ENCODE measurements at places on chromosomes 5 and 9.

DNA sequence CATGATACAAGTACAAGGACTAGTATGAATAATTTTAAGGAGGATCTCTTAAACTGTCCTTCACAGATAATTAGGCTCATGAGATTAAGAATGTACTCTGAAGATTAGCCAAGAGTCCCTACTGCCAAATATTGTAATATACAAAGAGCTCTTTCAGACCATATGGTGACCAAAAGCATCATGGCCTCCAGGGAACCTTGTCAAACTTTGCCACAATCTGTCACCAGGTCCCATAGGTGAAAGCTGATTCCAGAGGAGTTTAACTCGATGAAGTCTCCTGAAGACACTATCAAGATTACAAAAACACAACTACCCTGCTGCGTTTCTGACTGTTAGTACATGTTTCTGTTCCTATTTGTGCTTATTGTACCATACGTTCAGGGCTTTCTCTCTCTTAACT is 395.4 kb upstream of the ITGA1 start:
- DNase-seq = no peak

GRCh38 chr5:86749841-86750240 is 132.1 kb downstream of the COX7C start:
- DNase-seq = no peak

- DNase-seq = no peak
These were observed 5.0 kb downstream of the SPRY4 start for GRCh38 chr5:142319560-142320429.

GRCh38 chr9:124239249-124240073 is 18.3 kb upstream of the NEK6 start:
- DNase-seq = no peak

GRCh38 chr5:136656811-136657210 is 291.5 kb upstream of the TRPC7 start:
- no peak for DNase-seq

DNA sequence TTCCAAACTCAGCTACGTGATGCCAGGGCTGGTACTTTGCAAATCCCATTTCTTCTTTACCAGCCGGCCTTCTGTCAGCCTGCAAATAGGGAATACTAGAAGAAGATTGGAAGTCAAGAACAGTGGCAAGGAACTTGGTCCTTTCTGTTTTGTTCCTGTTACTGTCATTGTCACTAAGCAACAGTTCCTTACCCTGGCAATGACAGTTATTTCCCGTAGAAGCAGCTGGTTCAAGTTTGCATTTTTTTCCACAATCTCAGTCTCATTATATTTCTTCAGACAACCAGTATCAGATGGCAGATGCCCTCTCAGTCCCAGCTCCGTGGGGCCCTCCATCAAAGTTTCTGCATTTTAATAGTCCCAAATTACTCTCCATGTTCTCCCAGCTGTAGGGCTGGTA is 9.1 kb upstream of the C1QTNF2 start:
- DNase-seq = no peak

- no peak for DNase-seq
These were observed 19.8 kb downstream of the CENPP start for GRCh38 chr9:92345582-92345981.

DNA sequence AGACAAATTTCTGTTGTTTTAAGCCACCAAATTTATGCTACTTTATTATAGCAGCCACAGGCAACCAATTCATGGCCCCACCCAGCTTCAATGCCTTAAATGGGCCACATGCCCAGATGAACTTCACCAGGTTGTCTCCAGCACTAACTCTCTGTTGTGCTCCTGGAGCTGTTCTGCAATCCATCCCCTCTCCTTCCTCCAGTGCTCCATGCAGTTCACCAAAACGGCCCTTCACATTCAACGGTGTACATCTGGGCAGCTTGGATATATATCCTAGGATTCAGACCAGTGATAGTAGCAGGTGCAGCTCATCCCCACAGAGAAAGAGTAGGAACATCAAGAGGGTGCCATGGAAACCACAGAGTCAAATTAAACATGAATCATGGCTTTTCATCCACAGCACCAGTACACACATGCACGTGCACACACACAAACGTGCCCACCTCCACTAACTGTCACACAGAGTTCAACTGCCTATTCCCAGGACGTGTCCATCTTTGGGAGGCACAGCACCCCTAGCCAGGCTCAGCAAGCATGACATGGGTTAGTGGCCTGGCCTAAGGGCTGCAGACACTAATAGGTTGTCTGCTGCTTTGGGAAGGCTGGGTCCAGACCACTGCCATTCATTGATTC is 134.5 kb downstream of the MED10 start:
- no peak for DNase-seq

DNA sequence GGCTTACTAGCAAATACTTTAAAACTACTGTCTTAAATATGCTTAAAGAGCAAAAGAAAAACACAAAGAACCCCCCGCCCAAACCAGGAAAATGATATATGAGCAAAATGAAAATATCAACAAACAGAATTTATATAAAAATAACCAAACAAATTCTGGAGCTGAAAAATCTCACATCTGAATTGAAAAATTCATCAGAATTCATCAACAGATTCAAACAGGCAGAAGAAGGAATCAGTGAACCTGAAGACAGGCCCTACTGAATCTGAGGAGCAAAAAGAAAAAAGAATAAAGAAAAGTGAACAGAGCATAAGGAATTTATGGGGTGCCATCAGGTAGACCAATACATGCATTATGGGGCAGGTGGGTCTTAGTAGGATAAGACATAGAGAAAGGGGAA is 49.8 kb upstream of the SPTLC1 start:
- no peak for DNase-seq

GRCh38 chr5:143084407-143084806 is 314.2 kb downstream of the ARHGAP26 start:
- no peak for DNase-seq

- no peak for DNase-seq
These were observed 437.3 kb downstream of the BRINP1 start for GRCh38 chr9:118931941-118932340.

- no peak for DNase-seq
These were observed 75.4 kb downstream of the CFAP77 start for GRCh38 chr9:132485393-132485792.

DNA sequence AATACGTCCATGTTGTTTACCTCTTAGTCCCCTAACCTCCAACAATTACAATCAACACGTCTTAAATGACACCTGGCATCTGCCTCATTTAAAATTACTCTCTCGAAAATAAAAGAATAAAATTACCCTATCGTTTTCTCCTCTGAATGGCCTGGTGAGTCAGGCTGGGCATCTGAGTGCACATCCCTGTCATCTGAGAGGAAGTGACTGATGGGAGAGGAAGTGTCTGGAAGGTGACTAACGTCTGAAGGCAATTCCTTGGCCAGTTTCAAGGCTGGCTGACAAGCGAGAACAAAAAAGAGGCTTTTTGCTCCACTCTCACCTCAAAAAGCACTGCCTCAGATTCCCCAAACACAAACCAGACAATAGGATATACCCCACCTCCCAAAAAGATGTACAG is 57.7 kb downstream of the MAPKAP1 start:
- no peak for DNase-seq

GRCh38 chr5:1723957-1724821 is 75.4 kb downstream of the MRPL36 start:
- no peak for DNase-seq

- no peak for DNase-seq
These were observed 157.0 kb downstream of the C9orf152 start for GRCh38 chr9:110050925-110051355.

- no peak for DNase-seq
These were observed 13.9 kb downstream of the HTR4 start for GRCh38 chr5:148640471-148640870.

GRCh38 chr9:29214154-29214689 is 1640.9 kb upstream of the C9orf72 start:
- no peak for DNase-seq

- DNase-seq = no peak
These were observed 19.3 kb downstream of the BICD2 start for GRCh38 chr9:92745331-92745730.

DNA sequence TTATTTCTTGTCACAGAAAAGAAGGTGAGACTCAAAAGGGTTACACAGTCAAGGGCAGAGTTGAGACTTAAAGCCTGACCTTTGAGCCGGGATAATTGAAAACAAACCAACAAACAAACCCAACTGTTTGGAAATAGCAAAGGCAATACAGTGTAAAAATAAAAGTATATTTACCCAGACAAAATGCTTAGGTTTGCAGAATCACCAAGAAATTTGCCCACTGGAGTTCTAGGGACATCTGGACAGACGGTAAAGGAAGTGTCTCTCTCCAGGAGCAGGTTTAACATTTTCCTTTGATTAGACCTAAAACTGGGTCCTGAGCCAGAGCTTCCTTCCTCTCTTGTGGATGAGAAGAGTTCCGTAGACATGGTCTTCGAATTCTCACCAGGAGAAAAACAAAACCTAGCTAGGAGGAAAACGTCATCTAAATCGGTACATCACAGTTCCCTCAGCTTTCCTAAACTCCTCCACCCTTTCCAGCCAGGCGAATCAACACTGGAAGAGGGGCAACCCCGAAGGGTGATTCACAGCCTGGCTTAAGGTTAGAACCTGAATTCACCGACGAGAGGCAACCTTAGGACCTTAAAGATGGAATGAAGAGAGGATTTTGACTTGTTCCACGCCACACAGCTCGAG is 673 bp downstream of the CDC25C start:
- no peak for DNase-seq

- no peak for DNase-seq
These were observed 30.2 kb downstream of the CAPSL start for GRCh38 chr5:35908228-35908627.

DNA sequence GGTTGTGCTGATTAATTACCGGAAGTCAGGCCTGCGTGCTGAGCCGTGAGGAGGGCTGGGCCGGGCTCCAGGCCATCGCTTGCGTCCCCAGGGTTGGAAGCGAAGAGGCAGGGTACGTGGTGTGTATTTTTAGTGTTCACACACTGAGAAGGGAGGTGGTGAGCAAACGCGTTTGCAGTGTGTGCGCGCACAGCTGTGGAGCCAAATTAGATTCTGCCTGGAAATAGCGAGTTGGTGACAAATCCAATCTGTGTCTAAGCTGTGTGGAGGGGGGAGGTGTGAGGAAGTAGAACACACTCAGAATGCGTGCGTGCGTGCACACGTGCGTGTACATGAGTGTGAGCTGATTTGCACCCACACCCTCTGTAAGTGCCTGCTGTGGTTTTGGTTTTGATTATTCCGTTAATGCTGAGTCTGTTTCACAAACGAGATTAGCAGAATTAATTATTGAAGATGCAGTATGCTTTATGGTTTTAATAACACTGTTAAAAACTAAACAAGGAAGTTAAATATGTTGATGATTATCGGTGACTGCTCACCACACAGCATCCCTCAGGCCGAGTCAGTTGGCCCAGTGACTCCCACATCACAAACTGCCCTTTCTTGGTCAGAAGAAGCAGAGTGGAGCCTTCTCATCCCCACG is 111.8 kb upstream of the FCN2 start:
- no peak for DNase-seq

DNA sequence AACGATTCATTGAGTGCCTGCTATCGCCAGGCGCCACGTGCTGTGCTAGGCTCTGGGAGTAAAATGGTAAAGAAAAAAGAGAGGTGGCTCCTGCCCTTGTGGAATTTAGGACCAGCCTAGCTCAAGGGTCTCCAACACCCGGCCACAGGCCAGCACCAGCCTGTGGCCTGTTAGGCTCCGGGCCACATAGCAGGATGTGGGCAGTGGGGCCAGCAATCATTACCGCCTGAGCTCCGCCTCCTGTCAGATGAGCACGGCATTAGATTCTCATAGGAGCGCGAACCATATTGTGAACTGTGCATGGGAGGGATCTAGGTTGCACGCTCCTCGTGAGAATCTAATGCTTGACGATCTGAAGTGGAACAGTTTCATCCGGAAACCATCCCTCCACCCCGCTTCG is 1.5 kb downstream of the RMRP start:
- no peak for DNase-seq

- no peak for DNase-seq
These were observed 104.7 kb downstream of the FOCAD start for GRCh38 chr9:20788526-20789451.

- no peak for DNase-seq
These were observed 973 bp downstream of the PLPPR1 start for GRCh38 chr9:101029315-101030085.

GRCh38 chr9:34884747-34885189 is 73.3 kb upstream of the PHF24 start:
- DNase-seq = no peak

GRCh38 chr9:137174722-137175293 is 3.0 kb upstream of the TMEM210 start:
- DNase-seq = no peak

DNA sequence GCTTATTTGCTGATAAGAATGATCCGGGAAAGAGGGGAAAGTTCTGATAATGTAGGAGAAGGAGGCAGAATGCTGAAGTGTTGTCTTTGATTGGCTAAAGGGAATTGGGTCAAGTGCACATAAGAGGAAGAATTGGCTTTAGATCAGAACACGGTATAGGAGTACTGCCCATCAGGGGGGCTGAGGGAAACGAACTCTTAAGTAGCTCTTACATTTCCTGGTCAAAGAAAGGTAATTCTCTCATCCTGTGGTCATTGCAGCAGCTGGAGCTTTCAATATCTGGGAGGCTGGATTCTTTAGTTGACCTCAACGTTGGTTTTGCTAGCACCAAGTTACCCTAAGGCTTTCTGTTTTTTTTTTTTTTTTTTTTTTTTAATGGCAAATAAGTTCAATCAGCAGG is 178.7 kb upstream of the NR3C1 start:
- DNase-seq = no peak

DNA sequence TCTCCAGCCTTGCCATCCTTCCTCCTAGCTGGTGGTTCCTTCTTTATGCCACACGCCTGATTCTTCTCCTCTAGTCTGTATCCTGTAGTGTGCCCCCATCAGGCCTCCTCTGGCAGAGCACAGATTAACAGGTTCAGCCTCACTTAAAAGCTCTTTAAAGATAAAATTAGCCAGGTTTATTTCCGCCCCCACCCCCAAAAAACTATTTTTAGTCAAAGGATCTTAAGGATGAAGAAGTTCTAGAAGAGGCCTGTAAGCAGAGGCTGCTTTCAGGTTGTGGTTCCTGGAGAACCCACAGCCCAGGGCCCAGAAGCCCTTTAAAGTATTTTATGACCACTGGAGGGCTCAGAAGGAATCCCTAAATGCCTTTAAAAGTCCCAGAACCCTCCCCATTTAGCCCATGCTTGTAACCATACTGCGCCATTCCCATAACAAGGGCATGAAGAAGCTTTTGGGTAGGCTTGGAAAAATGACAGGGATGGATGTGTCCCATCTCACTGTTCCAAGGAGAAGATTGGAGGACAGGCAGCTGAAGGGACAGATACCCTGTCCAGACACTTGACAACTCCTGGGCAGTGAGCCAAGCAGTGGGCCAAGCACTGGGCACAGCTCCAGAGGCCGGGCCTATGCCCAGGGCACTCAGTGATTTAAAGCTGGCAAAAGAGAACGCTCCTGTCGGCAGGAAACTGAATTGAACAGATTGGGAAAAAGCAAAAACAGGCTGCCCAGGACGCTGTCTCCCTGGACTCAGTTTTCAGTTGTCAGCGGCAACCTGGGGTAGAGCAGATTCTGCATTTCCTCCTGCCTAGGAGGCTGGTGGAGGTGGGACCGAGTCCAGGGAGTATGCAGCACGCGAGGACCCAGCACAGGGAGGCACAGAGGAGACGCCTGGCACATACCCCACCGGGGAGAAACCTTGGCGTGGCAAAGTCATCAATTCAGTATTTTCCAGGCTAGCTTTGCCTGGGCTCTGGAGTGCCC is 106.3 kb upstream of the SSBP2 start:
- DNase-seq = no peak

Data from stimulated activated CD8-positive, alpha-beta memory T cell treated with anti-CD3 and anti-CD28 coated beads, Interleukin-15, amount 100 ng/mL, for 4 hours (primary cell).